ENCODE measurements at places on chromosomes 11 and 22.

DNA sequence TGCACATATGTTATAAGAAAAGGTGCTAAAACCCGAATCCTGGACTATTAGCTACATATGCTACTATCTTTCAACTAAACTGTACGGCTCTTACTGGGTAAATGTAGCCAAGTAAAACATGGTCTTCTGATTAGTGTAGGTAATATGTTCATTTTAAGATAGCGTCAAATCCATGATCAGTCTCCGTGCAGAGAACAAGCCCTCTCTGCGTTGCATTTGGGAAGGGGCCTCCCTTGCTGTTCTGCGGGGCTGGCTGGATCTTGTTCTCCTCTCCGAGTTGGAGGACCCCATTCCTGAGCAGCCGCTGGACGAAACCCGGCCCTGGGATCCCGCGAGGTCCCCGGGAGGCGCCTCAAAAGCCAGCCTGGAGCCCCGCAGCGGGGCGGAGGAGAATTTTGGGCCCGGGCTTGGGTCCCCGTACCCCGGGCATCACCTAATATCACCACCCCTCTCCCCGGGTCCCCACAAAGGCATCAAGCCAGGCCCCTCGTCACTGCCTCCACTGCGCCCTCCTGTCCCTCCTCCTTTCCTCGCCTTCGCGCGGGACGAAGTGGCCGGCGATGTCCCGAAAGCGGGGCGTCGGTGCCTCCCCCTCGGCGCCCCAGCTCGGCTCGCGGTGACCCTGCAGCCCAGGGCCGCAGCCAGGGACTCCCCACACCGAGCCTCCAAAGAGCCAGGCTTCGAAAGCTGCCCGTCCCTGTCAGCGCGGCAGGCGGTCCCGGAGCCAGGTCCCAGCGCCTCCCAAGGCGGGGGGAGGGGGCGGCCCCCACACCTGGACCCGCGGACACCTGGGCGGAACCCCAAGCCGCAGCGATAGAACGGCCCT, 54.5 kb upstream of the FBXO3 start:
- no peak for DNase-seq

DNA sequence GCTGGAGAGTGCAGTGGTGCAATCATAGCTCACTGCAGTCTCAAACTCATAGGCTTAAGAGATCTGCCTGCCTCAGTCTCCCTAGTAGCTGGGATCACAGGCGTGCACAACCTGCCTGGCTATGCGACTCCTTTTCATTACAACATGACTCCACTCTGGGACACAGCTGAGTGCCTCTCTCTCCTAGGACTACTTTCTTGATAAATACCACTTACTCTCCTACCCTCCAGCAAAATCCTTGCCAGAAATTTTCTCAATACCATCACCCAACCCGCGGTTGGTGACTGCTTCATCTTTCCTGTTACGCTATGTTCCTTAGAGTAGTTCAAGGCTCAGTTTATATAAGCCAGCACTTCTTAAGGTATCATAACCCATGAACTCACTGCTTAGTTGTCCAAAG, 26.9 kb downstream of the ARFGAP3 start:
- DNase-seq = no peak

DNA sequence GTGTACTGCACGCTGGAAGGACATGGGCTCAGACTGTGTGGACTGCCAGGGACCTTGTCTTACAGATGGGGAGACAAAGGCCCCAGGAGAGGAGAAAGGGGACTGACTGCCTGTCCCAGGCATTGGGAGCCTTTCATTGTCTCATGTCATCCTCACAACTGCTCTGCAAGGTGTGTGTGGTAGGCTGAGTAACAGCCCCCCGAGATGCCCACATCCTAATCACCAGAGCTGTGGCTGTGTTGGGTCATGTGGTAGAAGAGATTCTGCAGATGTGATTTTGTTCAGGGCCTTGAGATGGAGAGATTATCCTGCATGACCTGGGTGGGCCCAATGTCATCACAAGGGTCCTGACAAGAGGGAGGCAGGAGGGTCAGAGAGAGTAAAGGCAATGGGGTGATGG, 39.1 kb downstream of the ARRB1 start:
- no peak for DNase-seq

DNA sequence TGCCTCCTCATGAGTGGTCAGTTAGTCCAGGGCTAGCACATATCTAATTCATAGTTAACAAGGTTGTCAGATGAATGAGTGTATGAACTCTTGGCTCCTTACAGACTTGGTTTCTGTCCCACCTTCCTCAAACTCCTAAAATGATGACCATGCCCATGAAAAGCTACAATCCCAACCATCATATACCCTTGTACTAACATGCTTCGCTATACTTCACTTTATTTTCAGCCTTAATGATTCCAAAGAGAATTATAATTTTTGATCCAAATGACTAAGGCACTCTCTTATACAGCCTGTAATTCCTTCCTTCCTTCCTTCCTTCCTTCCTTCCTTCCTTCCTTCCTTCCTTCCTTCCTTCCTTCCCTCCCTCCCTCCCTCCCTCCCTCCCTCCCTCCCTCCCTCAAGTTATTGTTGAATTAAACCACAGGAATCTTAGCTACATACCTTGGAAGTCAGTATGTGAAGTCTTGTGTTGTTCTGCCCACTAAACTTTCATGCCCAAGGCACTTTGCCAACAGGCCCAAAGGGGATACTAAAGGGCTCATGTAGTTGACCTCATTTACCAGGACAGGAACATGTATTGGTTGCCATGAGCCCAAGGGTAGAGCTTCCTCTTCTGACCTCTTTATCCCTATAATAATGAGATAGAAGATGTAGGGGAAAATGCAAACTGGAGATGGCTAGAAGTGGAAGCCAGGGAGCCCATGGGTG, 37.4 kb downstream of the CALCA start:
- no peak for DNase-seq

DNA sequence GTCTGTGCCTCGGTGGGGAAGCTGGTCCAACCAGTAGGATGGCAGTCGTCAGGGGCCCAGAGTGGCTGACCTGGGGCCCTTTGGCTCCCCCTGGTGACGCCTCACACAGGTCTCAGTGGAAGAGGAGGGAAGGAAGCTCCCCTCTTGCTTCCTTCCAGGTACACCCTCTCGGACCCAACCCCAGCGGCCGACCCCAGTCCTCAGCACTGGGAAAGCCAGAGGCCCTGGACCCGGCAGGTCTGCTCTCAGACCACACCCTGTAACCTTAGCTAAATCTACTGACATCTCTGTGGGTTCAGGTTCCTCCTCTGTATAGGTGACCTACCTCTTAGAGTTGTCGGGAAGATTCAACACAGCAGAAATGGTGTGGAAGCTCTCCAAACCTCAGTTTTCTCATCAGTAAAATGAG, 3.4 kb upstream of the SCUBE1 start:
- peak; percentile 67 for DNase-seq

- DNase-seq = no peak
Measured at GRCh38 chr11:2237457-2238238, 32.7 kb downstream of the ASCL2 start.

DNA sequence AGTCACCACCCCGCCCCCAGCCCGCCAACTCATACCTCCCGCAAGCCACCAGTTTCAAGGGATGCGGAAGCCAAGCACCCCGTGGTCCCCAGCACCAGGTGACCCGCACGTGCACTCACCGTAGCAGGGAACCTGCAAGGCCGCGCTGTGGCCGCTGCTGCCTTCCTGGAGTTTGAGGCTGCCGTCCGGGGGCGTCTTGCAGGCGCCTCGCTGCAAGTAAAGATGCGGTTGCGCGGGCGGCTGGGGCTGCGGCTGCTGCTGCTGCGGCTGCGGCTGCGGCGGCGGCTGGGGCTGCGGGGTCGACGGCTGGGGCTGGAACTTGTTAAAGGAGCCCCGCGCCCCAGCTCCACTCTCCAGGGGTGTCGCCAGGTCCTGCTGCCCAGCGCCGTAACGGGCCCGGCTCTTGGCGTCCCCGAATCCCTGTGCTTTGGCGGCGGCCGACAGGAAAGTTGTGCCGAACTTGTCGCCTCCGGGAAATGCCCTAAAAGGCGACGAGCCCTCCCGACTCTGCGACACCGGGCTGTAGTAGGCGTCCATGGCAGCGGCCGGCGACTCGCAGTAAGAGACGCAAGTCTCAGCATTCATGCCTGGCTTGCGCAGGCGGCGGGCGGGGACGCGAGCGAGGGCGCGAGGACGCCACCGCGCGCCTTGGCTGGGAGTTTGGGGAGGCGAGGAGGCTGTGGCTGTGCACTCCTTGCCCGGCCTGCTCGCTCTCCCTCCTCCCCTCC, at the start of gene ALX4:
Gene ALX4 (minus strand): TSS at position 662 of the 728 bp plus-strand sequence. CDS start 77 bp downstream, at position 585.
- DNase-seq = peak; percentile 22

- no peak for DNase-seq
Measured at GRCh38 chr11:46055371-46055770, 65.9 kb downstream of the PHF21A start.

- no peak for DNase-seq
Measured at GRCh38 chr11:44125598-44125997, 30.1 kb downstream of the EXT2 start.

- no peak for DNase-seq
Measured at GRCh38 chr11:107957109-107957588, 28.9 kb downstream of the RAB39A start.

DNA sequence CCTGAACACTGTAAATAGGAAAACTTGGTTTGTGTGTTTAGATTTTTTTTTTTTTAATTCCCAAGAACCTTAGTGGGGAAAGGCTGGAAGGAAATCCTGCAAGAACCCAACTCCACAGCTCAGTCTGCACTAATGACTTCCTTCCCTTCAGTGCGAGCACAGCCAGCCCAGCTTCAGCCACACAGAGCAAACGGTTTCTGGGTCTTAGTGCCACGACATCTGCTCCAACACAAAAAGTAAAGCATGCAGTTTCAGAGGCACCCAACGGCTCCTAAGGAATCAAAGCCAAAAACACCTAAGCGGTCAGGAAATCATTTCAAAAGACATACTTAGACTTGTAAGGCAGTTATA, 236.1 kb downstream of the TTC28 start:
- peak; percentile 29 for DNase-seq

- DNase-seq = peak; percentile 81
Measured at GRCh38 chr11:33893711-33894397, 2.0 kb upstream of the LMO2 start.

DNA sequence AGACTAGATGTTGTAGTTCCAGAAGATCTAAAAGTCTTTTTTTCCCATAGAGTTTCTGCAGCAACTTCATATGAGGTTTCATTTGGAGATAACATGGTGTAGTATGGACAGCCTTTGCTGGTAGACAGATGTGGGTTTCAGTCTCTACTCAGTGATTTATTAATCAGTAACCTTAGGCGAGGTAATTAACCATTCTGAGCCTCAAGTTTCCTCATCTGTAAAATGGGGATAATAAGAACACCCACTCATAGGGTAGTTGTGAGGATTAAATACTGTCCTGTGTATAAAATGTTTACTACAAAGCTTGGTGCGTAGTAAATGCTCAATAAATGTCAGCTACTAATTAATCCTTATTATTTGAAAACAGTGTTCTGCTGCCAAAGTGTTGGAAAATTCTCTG, 16.8 kb downstream of the POU2F3 start:
- no peak for DNase-seq

- no peak for DNase-seq
Measured at GRCh38 chr22:45451972-45452371, 38.5 kb downstream of the RIBC2 start.

- DNase-seq = no peak
Measured at GRCh38 chr11:34940026-34940677, 23.7 kb downstream of the PDHX start.

GRCh38 chr11:110711776-110712658, at the start of gene ARHGAP20:
Gene ARHGAP20, minus strand, starts transcription at chr11:110712437. Its CDS starts 206 bp downstream, at chr11:110712231.
- peak; percentile 48 for DNase-seq

- DNase-seq = no peak
Measured at GRCh38 chr11:1834062-1834610, 654 bp upstream of the SYT8 start.

- no peak for DNase-seq
Measured at GRCh38 chr11:68036717-68037239, 2.0 kb upstream of the TCIRG1 start.

- no peak for DNase-seq
Measured at GRCh38 chr11:43908191-43908590, 27.6 kb downstream of the ALKBH3 start.

DNA sequence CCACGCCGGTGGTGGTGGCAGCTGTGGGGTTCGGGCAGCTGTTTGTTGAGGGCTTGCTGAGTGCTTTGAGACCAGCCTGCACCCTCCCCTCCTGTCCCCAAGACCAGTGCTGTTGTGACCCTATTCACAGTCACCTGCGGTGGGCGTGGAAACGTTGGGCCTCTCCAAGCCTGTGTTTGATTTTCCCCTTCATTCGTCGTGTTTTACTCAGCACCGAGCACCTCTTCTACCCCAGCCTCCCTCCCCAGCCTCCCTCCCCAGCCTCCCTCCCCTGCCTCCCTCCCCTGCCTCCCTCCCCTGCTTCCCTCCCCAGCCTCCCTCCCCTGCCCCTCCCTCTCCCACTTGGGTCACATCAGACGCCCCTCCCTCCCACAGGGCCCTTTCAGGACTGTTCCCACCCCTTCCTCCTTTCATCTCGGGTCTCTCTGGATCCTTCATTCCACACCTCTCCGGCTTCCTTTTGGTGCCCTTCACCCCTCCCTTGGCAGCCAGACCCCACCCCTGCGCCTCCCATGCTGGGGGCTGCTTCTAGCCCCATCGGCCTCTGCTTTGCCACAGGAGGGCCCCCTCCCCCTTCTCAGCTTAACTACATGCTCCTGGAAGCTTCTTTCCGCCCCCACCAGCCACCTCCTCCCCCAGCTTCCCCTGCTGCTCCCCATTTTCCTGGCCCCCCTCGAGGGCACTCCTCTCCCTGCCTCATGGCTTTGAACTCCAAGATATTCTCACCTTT, 14.8 kb downstream of the FRMD8 start:
- no peak for DNase-seq

Measured in activated naive CD4-positive, alpha-beta T cell treated with anti-CD3 and anti-CD28 coated beads, Interleukin-2, amount 50 U/mL, for 16 hours (primary cell).